ENCODE measurements at places on chromosomes 3 and 15.
A peak's percentile ranks its signal among the peaks of the same experiment; 100 is the strongest.

DNA sequence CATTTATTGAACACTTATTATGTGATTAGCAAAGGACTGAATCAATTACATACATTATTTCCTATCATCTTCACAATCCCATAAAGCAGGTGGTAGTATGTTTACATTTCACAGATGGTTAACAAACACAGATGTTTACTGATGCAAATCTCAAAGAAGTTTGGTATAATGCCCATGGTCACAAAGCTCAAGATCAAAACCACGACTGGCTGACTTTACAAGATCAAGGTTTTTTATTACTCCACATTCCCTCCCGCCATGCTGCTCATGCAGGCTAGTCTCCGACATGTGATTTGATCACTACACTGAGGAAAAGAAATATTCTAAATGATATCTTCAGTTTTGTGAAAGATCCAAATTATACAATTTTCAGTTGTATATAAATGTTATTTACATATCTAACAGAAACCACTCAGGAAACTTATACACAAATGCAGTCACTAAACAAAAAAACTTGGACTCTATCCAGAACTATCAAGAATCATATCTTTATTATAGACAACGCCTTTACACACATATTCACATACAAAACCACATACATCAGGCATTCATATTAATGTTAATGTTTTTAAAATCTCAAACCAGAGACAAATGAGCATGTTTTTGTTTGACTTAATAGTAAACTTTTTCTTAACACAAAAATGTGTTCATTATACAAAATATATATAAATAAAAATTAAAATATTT lies 235.5 kb downstream of the SCAPER start:
- no peak for DNase-seq

- no peak for DNase-seq
Measured at GRCh38 chr15:90799639-90800170, 68.7 kb upstream of the FURIN start.

DNA sequence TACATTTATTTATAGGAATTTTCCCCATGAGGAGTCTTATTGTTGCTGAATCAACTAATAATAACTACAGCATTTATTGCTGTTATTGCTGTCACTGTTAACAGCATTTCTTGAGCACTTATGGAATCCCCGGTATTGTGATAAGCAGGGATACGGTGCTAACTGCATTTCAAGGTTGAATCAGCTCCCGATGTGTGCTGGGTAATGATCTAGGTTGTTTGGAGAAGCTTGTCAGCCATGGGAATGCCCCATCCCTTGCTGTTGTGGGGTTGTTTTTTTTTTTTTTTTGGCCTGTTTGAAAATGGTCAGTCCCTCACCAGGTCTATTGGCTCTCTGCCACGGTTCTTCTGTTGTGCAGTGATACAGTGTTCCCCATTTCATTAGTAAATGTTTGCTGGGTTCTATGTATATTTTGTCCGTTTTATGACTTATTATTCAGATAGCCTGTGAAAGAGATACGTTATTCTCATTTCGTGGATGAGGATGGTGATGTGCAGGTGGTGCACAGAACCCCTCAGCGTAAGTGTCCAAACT lies 48.5 kb downstream of the MED12L start:
- DNase-seq: no peak

- DNase-seq: peak; percentile 89
Measured at GRCh38 chr3:56758539-56758981, 43.2 kb downstream of the ARHGEF3 start.

GRCh38 chr3:148077965-148078364 lies 619.7 kb upstream of the AGTR1 start:
- no peak for DNase-seq
